Heart left ventricle (tissue), 16 donors: ENCODE measurements at places on chromosomes 16 and 17. TPM values are rescaled to one million over a fixed set of nuclear protein-coding genes. Genes with fewer than 3 reads are reported as not detected.

DNA sequence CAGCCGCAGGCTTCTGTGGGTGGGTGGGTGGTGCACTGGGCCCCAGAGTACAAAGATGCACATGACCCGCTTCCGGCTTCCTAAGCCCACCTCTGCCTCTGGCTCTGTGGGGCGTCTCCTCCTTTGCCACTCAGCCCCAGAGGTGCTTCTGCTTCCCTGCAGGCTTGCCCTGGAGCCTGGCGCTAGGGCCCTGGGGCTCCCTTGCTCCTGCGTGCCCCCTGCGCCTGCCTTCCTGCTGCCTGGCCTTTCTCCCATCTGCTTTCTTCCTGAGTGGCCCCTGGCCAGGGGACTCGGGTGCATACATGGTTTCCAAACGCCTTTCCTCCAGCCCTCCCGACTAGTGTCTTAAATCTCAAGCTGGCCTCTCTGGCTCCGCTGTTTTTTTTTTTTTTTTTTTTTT is 3.4 kb downstream of the WWOX start:
- no peak overlapping the region for H3K27ac ChIP-seq
- peaks cover 8% of the 10 kb centered on the region for H3K4me1 ChIP-seq
- H3K4me3 ChIP-seq, result no peak overlapping the region

- no peaks in the 10 kb centered on the region for H3K36me3 ChIP-seq
- H3K4me1 ChIP-seq, result peaks cover 19% of the 10 kb centered on the region
- no peak for DNase-seq
- no peaks in the 10 kb centered on the region for H3K27me3 ChIP-seq
Observed at GRCh38 chr17:17425591-17425990, 51.2 kb upstream of the MED9 start.

DNA sequence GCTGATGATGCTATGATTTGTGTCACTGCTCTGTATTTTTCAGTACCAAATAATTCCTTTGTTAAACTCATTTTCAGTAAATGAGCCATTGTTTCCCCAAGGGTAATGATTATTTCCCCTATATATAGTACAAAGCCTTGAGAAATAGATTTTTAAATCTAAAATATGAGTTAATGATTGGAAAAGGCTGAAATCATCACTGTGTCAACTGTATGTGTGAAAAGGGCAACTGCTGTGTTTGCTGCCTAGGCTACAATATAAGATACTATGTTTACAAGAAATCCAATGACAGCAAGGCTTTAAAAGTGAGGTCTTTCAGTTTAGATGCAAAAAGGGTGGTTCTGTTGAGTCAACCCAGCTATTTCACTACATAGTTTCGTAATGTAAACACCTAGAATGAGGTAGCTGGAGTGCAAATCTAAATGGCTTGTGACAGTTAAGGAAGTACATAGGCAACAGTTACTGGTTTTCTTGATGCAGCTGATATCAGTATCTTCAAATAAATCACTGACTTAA is 15.3 kb downstream of the NLK start:
- no peak overlapping the region for H3K4me3 ChIP-seq
- H3K27me3 ChIP-seq, result no peaks in the 10 kb centered on the region
- no peak for DNase-seq
- peaks cover 26% of the 10 kb centered on the region for H3K4me1 ChIP-seq

GRCh38 chr17:46972346-46972745 is 6.7 kb downstream of the RPRML start:
- no peak overlapping the region for H3K4me3 ChIP-seq
- H3K27ac ChIP-seq, result no peak overlapping the region
- no peak for DNase-seq
- H3K36me3 ChIP-seq, result no peaks in the 10 kb centered on the region

DNA sequence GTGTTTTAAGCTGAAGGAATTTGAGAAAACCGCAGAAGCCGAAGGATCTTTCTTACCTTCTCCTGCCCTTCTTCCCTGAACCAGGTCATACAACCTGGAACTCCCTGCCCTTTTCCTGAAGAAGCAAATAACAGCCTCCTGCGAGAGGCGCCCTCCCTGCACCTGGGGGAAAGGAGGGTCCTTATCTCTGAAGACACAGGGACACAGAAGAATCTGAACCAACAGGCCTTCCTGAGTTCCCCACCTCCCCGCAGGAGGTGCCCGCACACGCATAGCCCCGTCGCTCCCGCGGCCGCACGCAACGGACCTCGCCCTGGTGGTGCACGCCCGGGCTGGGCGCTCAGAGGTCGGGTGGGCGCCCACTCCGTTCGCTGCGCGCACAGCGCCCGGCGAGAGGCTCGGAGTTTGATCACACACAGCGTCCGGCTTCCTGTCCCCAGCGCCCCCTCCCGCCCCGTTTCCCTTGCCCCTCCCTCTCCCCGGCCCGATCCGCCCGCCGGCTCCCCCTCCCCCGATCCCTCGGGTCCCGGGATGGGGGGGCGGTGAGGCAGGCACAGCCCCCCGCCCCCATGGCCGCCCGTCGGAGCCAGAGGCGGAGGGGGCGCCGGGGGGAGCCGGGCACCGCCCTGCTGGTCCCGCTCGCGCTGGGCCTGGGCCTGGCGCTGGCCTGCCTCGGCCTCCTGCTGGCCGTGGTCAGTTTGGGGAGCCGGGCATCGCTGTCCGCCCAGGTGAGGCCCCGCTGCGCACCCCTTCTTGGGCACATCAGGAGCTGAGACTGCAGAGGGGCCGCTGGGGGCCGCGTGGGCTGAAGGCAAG is at the start of gene TNFSF12:
TSS of gene TNFSF12 (plus strand) at position 474 of the 816 bp plus-strand sequence. CDS start at position 570, 96 bp downstream.
- DNase-seq, result peak; percentile 87
- peak within 1 kb of the TSS; percentile 82 for H3K27ac ChIP-seq
- H3K27me3 ChIP-seq, result no peaks in the 10 kb centered on the region
- peaks cover 25% of the 10 kb centered on the region for H3K4me1 ChIP-seq

- H3K4me1 ChIP-seq, result peaks cover 34% of the 10 kb centered on the region
- H3K36me3 ChIP-seq, result no peaks in the 10 kb centered on the region
- DNase-seq, result peak; percentile 21
- H3K27ac ChIP-seq, result peak overlapping the region; percentile 72
Observed at GRCh38 chr17:15291674-15292361, 26.7 kb upstream of the PMP22 start.

DNA sequence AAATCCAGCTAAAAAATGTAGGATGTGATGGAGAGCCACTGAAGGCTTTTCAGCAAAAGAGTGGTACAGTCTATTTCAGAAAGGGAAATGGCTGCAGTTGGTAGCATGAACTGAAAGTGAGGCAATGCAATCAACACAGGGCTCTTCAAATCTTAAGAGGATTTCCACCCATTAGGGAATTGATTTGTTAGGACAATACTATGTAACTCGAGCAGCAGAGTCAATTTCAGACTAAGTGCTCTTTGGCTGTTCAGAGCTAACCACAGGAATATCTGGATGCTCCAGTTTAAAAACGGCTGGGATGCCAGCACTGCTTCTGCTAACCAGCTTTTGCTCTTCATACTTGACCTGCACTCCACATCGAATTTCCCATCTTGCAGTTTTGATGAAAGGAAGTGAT is 24.6 kb downstream of the CACNG1 start:
- H3K27ac ChIP-seq, result no peak overlapping the region
- H3K36me3 ChIP-seq, result peaks cover 10% of the 10 kb centered on the region
- no peak for DNase-seq
- H3K4me1 ChIP-seq, result no peaks in the 10 kb centered on the region
- H3K4me3 ChIP-seq, result no peak overlapping the region

DNA sequence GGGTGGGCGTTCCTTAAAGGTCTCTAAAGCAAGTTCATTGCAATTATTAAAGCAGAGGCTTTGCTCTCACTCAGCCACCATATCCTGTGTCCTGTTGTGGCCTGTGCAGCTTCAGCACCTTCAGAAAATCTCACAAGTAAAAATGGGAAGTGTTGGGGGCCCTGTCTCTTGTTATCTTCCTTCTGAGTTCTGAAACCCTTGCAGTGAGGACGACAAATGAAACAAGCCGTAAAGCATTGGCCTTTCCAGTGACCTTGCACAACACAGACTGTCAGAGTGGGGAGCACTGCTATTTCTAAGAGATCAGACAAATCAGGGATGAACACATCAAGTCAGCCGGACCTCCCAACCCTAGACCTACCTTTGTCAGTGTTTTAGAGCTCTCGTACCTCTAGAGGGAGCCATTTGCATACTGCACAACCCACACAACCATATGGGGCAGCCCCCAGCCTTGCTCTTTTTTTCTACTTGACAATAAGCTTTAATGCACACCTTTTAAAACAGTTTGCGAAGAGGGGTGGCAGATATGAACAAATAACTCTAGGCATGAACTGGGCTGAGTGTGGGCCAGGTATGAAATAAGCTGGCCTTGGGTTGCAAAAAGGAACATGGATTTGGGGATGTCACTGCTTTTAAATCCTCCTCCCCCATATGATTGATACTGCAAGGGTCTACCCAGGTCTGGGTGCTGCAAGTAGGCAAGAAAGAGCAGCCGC is 89.8 kb downstream of the KATNIP start:
- no peaks in the 10 kb centered on the region for H3K4me1 ChIP-seq
- no peaks in the 10 kb centered on the region for H3K27me3 ChIP-seq
- no peak for DNase-seq

GRCh38 chr16:77938913-77939312 is 83.4 kb upstream of the CLEC3A start:
- H3K27ac ChIP-seq, result no peak overlapping the region
- H3K4me3 ChIP-seq, result no peak overlapping the region
- H3K27me3 ChIP-seq, result no peaks in the 10 kb centered on the region
- H3K36me3 ChIP-seq, result no peaks in the 10 kb centered on the region
- no peak for DNase-seq
- no peaks in the 10 kb centered on the region for H3K4me1 ChIP-seq

GRCh38 chr16:57727610-57728009 is 8.0 kb upstream of the KATNB1 start:
- DNase-seq, result no peak
- H3K4me3 ChIP-seq, result no peak overlapping the region
- H3K4me1 ChIP-seq, result no peaks in the 10 kb centered on the region
- no peak overlapping the region for H3K27ac ChIP-seq
- no peaks in the 10 kb centered on the region for H3K27me3 ChIP-seq
- H3K36me3 ChIP-seq, result no peaks in the 10 kb centered on the region

GRCh38 chr17:44797802-44798201 is 32.3 kb downstream of the GJC1 start:
- H3K27ac ChIP-seq, result peak overlapping the region; percentile 86
- H3K27me3 ChIP-seq, result no peaks in the 10 kb centered on the region
- no peak overlapping the region for H3K4me3 ChIP-seq
- DNase-seq, result no peak
- H3K36me3 ChIP-seq, result no peaks in the 10 kb centered on the region

- no peaks in the 10 kb centered on the region for H3K36me3 ChIP-seq
- H3K4me1 ChIP-seq, result no peaks in the 10 kb centered on the region
- H3K4me3 ChIP-seq, result no peak overlapping the region
- DNase-seq, result no peak
- no peaks in the 10 kb centered on the region for H3K27me3 ChIP-seq
- no peak overlapping the region for H3K27ac ChIP-seq
Observed at GRCh38 chr16:14378689-14379467, 251.2 kb downstream of the PARN start.

DNA sequence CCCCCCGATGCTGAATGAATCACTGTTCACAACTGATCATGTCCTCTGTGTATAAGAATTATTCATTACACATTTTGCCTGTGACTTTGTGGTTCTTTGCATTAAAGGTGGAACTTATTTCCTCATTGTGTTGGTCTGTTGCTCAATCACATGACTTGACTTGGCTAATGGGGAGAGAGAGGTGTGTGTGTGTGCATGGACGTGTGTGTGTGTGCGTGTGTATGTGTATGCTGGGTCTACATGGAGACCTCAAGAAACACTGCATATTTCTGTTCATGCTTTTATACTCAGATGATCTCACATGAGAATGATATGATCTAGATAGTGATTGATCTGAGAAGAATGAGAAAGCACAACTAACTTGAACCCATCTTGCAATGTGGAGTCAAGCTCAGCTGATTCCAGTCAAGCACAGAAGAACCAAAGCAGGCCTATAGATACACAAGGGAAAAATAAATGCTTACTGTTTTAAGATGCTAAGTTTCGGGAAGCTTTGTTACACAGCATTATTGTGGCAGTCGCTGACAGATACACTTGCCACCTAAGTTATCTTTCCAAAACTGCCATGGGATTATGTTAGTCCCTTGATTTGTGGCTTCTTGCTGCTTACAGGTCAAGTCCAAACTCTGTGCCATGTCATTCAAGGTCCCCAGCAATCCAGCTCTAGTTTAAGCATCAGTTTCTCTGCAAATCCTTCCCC is 167.9 kb upstream of the ZFHX3 start:
- H3K36me3 ChIP-seq, result no peaks in the 10 kb centered on the region
- H3K27me3 ChIP-seq, result no peaks in the 10 kb centered on the region
- H3K4me3 ChIP-seq, result no peak overlapping the region
- no peak overlapping the region for H3K27ac ChIP-seq
- H3K4me1 ChIP-seq, result no peaks in the 10 kb centered on the region

- H3K4me1 ChIP-seq, result peaks cover 10% of the 10 kb centered on the region
- no peak overlapping the region for H3K27ac ChIP-seq
- DNase-seq, result peak; percentile 85
- no peaks in the 10 kb centered on the region for H3K27me3 ChIP-seq
- H3K36me3 ChIP-seq, result peaks cover 40% of the 10 kb centered on the region
Observed at GRCh38 chr17:74770498-74771318, 5.4 kb downstream of the NAT9 start.

DNA sequence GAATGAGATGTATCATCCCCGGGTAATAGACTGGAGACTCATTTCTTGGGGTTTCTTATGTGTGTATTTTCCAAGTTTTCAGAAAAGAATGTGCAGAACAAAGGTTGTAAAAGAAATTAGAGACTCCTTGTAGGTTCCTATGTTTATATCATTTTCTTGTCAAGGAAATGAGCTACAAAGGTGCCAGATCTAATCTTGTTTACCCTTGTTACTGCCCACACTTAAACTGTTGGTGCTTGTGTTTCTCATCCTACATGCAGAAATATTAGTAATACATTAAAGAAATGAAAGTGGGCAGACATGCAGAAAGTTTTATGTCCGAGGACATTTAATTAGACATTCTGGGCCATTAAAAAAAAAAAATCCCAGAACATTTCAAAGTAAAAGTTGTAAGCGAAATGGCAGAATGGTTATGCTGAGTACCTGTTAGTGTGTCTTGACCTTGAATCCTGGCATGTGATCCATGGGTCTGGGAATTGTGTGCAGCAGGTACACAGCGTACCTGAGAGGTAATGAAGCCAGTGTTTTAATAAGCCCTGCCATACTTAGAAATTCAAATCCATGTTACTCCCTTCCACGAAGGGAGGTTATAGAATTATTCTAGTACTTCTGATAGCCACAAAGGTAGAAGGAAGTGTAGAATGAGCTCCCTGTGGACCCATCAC is 62.6 kb upstream of the CACNG5 start:
- peaks cover 8% of the 10 kb centered on the region for H3K36me3 ChIP-seq
- no peak for DNase-seq
- H3K27me3 ChIP-seq, result no peaks in the 10 kb centered on the region

C17orf107 gene
- polyA plus RNA-seq, result 0.46 TPM

ABCA3 gene
- 8.8 TPM for polyA plus RNA-seq

CDH11 gene
- 1.4 TPM for polyA plus RNA-seq

GRB7 gene
- 1.3 TPM for polyA plus RNA-seq

NPB gene
- 0.29 TPM for polyA plus RNA-seq

SYNGR2 gene
- polyA plus RNA-seq, result 174 TPM

AGRP gene
- not detected for polyA plus RNA-seq

ADAM11 gene
- 9.3 TPM for polyA plus RNA-seq
